NCI-H526 treated with DMSO at 0.1 percent for 48 hours (cell line): ENCODE measurements at places on chromosomes 3 and 15.
A peak's percentile ranks its signal among the peaks of the same experiment; 100 is the strongest.

GRCh38 chr3:66010739-66011655 lies 27.7 kb downstream of the MAGI1 start:
- no peak for DNase-seq

GRCh38 chr15:99427668-99428361 lies 138.0 kb upstream of the MEF2A start:
- DNase-seq = no peak

DNA sequence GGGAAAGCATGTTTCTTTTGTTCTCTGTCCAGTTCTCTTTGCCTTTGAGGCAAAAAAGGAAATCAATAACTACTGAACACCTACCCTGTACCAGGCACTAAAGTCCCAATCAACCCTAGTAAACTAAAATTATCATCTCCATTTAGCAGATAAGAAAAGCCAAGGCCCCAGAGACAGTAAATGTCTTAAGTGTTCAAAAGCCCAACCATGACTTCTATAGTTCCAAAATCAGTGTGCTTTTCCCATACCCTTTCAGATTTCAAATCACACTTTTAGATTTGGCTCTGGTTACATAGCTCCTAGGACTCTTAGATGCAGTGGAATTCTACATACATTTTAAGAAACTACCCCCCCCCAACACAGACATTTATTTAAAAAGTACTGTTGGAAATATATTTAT lies 63.5 kb downstream of the UACA start:
- DNase-seq = no peak

- DNase-seq = peak; percentile 68
Observed at GRCh38 chr3:73228959-73229358, 167.5 kb downstream of the EBLN2 start.

DNA sequence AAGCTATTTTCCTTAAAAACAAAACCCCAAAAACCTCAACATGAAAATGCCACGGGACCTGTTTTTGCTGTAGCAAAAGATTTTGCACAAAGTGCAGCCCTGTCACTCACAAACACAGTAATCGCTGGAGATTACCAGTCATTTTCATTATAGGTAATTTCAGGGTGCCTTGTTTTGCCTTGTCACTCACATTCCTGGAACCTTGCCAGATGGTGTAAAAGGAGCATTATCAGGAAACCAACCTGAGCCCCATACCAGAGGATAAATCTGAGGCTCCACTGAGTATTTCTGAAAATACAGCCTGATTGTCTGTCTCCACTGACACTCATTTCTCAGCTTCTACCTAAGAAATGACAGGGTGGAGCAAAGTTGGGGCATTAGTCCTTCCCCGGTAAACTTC lies 791.3 kb upstream of the LMCD1 start:
- DNase-seq = no peak

DNA sequence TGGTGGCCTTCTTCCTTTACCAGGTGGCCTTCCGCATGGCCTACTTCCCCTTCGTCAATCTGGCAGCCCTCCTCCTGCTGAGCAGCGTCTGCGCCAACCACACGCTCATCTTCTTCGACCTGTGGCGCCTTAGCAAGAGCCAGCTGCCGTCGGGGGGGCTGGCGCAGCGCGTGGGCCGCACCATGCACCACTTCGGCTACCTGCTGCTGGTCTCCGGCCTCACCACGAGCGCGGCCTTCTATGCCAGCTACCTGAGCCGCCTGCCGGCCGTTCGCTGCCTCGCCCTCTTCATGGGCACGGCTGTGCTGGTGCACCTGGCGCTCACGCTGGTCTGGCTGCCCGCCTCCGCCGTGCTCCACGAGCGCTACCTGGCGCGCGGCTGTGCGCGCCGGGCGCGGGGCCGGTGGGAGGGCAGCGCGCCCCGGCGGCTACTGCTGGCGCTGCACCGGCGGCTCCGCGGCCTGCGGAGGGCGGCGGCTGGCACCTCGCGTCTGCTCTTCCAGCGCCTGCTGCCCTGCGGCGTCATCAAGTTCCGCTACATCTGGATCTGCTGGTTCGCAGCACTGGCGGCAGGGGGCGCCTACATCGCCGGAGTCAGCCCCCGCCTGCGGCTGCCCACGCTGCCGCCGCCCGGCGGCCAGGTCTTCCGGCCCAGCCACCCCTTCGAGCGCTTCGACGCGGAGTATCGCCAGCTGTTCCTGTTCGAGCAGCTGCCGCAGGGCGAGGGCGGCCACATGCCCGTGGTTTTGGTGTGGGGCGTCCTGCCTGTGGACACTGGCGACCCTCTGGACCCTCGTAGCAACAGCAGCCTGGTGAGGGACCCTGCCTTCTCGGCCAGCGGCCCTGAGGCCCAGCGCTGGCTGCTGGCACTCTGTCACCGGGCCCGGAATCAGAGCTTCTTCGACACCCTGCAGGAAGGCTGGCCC lies 9.9 kb downstream of the DISP2 start:
- peak; percentile 80 for DNase-seq

DNA sequence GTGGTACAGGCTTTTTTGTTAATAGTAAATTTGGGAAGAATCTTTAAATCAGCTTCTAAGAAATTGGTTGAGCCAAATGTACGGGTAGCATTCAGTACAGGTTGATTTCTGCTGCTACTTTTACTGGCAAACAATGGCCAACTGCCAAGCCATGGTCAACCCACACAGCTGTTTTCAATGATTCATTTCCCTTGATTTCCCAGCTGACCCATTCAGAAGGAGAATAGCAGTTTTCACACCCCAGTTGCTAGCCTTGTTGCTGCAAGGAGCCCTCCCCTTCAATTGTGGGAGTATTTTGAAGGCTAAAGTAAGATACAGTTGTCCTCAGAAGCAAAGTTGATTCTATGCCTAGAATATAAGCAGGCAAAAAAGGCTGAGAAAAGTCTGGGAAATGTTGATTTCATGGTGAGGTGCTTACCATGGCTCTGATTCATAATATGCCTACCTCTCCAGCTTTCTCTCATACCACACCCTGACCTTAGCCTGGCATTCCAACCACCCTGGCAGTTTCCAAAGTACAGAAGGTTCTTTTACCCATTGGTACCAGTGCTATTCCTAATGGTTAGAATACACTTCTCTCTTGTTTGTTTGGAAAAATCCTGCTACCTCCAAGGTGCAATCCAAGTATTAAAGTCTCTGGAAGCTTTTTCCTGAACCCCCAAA lies 320.3 kb upstream of the TGFBR2 start:
- DNase-seq = no peak
